NCI-H1436 (cell line): ENCODE measurements at places on chromosomes 5 and 9.
A peak's percentile ranks its signal among the peaks of the same experiment; 100 is the strongest.

GRCh38 chr5:129406440-129406839 lies 53.7 kb upstream of the ADAMTS19 start:
- DNase-seq: no peak

DNA sequence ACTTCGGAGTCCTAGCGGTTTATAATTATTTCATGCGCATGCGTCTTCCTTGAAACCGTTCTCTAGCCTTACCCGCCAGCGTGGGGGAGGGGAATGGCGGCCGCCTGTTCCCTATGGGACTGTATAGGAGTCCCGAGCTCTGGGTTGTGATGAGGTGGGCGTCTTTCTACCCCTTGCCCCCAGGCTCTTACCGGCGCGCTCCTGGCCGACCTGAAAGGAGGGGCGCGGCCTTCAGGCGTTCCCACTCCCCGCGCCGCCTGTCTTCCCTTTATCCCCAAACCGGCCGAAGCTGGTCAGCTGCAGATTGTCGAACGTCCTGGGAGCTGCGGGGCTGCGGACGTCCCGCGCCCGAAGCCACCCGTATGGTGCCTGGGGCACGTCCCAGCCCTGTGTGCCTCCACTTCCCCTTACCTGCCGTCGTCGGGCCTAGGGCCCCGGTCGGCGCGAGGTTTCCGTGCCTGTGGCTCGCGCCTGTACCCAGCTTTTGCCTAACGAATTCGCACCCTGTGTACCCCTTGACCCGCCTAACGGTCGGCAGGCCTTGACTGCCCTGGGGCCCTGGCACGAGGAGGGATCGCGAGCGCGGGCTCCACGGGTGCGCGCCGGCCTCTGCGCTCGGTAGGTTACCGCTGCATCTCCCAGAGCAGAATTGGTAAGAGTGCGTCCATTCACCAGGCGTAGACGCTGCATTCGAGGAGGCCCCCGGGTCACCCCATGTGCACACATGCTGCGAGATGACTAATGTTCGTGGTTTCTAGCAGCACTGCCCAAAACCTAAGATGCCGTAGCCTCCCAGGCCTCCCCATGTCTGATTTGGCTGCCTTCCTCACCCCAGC lies 653 bp upstream of the HNRNPH1 start:
- no peak for DNase-seq

DNA sequence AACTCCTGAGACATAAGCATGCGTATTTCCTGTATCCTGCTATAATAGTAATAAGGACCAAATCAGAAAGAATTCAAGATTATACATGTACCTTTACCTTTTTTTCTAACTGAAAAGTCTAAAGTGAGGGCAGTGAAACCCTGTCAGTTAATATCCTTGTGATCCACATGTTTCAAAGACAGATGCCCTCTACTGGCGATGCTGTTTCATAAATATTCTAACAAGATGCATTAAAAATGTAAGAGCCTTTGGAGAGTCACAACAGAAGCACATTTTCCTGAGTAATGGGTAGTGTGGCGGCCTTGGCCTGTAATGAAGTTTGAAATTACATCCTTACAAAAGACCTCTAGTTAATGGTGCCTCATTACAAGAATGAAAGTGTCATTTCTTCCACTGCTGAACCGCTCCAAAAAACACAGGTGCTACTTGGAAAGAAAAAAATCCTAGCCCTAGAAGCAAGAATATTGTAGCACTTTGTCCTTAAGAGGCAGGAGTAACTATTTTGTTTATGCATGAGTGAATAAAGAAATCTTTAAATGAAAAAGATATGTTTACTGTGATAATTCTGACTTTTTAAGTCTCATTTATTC lies 232.6 kb downstream of the EPB41L4A start:
- DNase-seq: no peak

GRCh38 chr5:150578781-150579461 lies 61.5 kb upstream of the SYNPO start:
- no peak for DNase-seq

DNA sequence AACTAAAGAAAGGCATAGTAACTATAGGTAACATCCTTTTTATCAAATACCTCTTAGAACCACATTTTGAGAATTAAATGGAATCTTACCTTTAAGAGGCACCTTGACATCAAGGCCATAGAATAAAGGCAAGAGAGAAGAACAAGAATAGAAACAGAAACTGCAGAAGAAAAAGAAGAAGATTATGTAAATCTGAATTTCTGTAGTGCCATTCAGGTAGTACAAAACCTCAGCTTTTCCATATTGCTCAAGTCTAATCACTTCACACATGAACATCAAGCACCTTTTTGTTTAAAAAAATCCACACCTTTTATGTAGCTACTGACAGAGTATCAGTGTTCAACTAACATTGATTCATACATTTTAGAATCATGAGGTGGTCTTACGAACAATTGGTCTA lies 91.8 kb upstream of the DPYSL3 start:
- no peak for DNase-seq

DNA sequence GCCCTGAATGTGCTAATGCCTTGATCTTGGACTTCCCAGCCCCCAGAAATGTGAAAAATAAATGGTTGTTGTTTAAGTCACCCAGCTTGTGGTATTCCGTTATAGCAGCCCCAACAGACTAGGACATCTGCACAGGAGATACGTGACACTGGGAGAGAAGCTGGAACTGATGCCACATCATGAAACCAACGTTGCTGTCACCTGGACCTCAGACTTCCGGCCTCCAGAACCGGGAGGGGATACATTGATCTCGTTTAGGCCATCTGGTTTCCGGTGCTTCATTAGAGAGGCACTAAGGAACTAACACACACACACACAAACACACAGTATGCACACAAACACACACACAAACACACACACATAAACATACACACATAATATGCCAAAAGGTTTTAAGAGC lies 75.0 kb upstream of the ICE1 start:
- DNase-seq: no peak

GRCh38 chr9:13166996-13167395 lies 112.5 kb downstream of the MPDZ start:
- DNase-seq: no peak

DNA sequence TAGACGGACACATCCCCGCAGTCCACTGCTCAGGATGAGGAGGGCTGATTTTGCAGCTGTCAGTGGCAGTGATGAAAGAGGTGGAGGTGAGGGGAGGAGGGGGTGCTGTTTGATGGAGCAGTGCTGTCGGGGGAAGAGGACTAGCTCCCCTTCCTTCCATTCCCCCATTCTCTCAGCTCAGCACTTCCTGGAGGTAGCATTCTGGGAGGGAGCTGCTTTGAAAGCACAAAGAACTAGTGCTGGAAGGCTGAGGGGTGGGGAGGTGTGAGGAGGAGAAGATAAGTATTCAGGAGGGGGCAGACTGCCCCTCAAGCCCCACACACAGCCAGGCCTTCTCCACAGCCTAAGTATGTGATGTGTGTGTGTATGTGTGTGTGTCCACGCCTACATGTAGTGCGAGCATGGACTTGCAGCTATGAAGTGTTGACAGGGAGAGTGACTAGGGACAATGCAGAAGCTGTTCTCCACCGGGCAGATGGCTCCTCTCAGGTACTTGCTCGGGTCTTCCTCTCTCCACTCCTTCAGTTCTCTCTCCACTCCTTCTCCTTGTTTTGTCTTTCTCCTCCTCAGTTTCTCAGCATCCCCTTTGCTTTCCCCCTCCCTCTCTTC lies 65.5 kb upstream of the HSPA9 start:
- DNase-seq: no peak

DNA sequence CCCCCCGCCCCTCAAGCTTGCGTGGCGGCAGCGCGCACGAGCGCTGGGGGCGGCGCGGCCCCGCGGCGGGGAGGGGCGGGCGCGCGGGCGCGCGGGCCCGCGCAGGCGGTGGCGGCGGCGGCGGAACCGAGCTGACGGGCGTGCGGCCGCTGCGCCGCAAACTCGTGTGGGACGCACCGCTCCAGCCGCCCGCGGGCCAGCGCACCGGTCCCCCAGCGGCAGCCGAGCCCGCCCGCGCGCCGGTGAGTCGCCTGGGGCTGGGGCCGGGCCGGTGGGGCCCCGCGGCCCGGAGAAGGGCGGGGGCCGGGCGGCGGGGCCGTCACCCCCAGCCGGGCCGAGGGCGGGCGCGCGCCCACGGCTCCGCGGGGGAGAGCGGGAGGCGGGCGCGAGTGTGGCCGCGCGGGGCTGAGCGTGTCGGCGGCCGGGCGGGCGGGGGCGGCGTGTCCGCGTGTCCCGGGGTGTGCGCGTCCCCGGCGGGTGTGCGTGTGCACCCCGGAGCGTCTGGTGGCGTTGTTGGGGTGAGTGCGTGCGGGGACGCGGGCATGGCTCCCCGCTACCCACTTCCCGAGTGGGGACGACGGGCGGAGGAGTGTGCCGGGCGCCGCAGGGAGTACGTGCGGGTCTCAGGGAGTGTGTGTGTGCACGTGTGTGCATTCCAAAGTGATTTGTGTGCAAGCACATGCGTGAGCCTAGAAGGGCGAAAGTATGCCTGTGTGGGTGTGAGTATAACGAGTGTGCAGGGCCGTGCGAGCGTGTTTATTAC lies at the start of gene NEK6:
TSS of gene NEK6 (plus strand) at position 106 of the 763 bp plus-strand sequence. CDS start 44,016 bp downstream, outside the sequence.
- no peak for DNase-seq

- DNase-seq: no peak
Observed at GRCh38 chr5:24053737-24054136, 546.3 kb downstream of the PRDM9 start.

- DNase-seq: no peak
Observed at GRCh38 chr5:148177207-148177606, 8.9 kb downstream of the SPINK14 start.

GRCh38 chr5:59430066-59430685 lies 463.4 kb downstream of the PDE4D start:
- no peak for DNase-seq

DNA sequence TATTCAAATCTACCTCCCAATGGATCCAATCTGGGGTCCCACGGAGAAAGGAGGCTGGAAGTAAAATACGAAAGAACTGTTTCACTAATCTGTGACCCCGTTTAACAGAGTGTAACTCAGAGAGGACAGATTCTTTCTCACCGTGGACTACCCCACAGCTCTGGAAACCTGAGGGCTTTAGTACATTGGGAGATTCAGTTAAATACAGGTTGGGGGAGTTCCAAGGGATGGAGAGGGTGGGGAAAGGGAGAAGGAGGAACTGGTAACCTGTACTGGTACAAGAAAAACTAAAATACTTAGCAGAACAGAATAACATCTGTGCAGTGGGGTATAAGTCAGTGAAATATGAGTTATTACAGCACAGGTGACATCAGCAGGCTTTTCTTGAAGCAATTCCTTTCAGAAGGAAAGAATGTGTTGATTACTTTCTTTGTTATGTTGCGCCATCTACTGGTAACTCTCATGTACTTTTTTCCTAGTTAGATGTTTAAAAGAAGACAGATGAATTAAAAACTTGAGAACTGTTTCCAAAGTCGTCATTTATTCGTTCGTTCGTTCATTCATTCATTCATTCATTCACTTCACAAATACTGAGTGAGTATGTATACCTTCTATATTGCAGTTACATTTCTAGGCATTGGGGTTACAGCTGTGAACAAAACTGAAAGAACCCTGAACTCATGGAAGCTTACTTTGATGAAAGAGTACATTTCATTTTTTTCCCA lies 30.0 kb upstream of the STOM start:
- peak; percentile 57 for DNase-seq

DNA sequence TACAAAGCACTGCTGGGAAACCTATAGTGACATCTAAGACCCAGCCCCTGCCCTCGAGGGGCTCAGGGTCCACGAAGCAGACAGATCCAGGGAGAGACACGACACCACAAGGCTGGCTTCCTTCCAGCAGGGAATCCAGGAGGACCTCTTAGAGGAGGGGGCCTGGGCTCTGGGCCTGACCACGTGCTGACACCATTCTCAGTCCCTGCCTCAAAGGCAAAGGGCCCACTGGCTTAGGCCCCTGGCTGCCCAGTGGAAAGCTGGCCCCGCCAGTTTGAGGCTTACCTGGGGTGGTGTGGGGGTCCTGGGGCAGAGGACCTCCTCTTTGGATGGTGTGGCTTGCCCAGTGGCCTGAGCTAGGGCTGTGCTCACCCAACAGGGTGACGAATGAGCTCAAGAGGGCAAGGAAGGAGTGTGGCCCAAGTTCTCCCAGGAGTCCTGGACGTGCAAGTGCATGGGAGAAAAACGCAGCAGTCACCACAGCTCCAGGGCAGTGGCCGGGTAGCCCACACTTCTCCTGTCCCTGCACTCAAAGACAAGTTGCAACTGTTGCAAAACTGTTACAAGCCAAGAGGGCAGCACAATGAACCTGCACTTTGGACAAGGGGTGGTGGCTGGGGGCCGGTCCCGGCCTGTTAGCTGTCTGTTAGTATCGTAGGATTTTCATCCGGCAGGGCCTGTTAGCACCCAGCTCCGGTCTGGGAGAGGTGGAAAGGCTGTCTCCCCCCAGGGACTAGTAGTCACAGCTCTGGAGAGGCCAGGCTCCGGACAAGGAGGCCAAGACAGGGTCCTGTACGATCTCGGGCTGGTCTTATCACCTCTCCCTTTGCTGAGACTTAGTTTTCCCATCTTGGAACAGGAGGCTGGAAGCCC lies 1.5 kb upstream of the SARDH start:
- no peak for DNase-seq

DNA sequence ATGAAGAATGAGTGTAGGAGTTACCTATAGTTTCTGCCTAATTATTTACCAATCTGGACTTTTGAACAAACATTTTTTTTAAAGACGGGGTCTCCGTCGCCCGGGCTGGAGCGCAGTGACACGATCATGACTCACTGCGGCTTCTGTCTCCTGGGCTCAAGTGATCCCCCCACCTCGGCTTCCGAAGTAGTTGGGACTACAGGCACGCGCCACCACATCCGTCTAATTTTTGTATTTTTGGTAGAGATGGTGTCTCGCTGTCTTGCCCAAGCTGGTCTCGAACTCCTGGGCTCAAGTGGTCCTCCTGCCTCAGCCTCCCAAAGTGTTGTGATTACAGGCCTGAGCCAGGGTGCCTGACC lies 1.5 kb downstream of the CTNNA1 start:
- no peak for DNase-seq

- DNase-seq: no peak
Observed at GRCh38 chr5:67976891-67977601, 238.5 kb upstream of the PIK3R1 start.

GRCh38 chr9:20620650-20621470 lies 1.4 kb downstream of the MLLT3 start:
- no peak for DNase-seq

DNA sequence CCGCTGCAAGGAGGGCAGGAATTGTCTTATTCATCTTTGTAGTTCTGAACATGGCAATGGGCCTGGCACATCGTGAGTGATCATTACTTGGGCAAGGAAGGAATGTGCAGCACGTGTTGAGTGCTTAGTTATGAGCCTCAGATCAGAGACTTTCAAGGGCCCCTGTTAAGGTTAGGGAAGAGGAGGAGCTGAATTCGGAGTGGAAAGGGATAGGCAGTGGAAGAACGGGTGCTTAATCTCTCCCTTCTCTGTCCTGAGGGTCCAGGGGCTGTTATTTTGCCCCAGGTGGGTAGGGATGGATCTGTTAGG lies 59.5 kb upstream of the RARS1 start:
- DNase-seq: no peak

DNA sequence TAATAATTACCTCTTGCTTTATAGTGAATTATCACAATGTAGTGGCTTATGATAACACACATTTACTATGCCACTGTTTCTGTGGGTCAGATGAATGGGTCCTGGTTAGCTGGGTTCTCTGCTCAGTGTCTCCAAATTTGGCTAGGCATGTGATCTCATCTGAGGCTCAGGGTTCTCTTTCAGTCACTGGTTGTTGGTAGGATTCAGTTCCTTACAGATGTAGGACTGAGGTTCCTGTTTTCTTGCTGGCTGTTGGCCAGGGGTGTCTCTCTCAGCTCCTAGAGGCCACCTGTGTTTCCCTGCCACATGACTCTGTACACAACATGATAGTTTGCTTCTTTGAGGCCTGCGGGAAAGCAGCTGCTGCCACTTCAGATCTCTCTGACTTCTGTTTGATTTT lies 7.1 kb downstream of the NFX1 start:
- DNase-seq: no peak
